Hepatocyte (in vitro differentiated cells): ENCODE measurements at places on chromosomes 2 and 18. TPM values are rescaled to one million over a fixed set of nuclear protein-coding genes. Genes with fewer than 3 reads are reported as not detected.

Gene FSHR
- total RNA-seq, result 0.20 and 0.68 TPM in 2 replicates

- no peak for DNase-seq
These were observed 105.6 kb upstream of the SALL3 start for GRCh38 chr18:78873926-78874500.

- no peak for DNase-seq
These were observed 55.1 kb upstream of the RAPGEF4 start for GRCh38 chr2:172680436-172681068.

Gene UGT1A10
- total RNA-seq, result not detected in 2 replicates

- no peak for DNase-seq
These were observed 88.8 kb upstream of the DNMT3A start for GRCh38 chr2:25430556-25430955.

- DNase-seq, result no peak
These were observed 24.4 kb upstream of the ERMN start for GRCh38 chr2:157349949-157350515.

GRCh38 chr2:212959471-212960117 is 191.8 kb downstream of the IKZF2 start:
- no peak for DNase-seq

- DNase-seq, result no peak
These were observed 18.1 kb downstream of the NDC80 start for GRCh38 chr18:2589345-2590068.

Gene PRSS56
- total RNA-seq, result not detected in 2 replicates

Gene PROKR1
- 0.20 TPM in 1 of 2 replicates, not detected in the other for total RNA-seq

- DNase-seq, result peak; percentile 58
These were observed 57.0 kb downstream of the CCDC150 start for GRCh38 chr2:196696423-196697079.

GRCh38 chr18:46574000-46574742 is 82.8 kb downstream of the LOXHD1 start:
- DNase-seq, result no peak

DNA sequence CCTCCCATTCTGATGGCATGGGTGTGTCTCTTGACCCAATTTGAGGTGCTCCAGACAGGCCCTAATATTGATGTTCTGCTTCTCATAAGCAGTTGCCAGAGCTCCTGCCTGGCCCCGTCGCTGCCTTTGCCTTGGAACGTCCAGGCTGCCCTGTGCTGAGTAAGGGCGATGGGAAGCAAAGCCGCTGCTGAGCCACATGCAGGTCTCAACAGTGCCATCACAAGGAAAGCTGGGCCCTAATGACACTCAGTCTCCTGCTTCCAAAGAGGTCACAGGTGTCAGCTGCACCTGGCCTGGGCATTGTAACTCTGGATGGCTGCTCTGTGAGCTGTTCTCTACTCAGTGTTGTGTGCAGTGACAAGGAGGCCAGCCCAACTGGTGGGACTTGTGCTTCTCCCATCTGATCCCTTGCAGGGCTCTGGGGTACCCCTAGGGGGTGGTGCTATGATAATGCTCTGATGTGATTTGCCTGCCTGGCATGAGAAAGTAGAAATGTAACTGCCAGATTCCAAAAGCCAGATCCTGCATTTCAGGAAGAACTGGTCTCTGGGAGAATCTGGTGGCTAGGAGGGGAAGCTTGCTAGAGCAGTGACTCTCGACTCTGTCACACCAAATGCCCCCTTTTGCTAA is 8.7 kb downstream of the TTC39C start:
- peak; percentile 19 for DNase-seq

DNA sequence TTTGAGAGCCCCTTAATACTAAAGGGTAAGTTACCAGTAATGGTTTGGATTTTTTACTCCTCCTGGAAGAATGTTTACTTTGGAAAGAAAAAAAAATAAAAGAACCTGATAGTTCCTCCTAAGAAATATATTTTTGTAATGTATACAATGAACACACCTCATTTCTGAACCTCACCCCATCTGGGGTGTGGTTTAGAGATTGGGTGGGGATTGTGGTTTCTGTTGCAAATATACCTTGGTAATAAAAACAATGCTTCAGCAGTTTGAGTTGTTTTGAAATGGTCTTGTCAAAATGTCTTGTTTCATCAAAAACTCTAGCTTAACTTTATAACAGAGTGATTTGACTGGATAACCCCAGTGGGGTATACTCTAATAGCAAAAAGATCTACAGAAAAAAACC is 448.9 kb upstream of the MEIS1 start:
- DNase-seq, result no peak

GRCh38 chr18:77248873-77249568 is 627 bp upstream of the GALR1 start:
- no peak for DNase-seq

DNA sequence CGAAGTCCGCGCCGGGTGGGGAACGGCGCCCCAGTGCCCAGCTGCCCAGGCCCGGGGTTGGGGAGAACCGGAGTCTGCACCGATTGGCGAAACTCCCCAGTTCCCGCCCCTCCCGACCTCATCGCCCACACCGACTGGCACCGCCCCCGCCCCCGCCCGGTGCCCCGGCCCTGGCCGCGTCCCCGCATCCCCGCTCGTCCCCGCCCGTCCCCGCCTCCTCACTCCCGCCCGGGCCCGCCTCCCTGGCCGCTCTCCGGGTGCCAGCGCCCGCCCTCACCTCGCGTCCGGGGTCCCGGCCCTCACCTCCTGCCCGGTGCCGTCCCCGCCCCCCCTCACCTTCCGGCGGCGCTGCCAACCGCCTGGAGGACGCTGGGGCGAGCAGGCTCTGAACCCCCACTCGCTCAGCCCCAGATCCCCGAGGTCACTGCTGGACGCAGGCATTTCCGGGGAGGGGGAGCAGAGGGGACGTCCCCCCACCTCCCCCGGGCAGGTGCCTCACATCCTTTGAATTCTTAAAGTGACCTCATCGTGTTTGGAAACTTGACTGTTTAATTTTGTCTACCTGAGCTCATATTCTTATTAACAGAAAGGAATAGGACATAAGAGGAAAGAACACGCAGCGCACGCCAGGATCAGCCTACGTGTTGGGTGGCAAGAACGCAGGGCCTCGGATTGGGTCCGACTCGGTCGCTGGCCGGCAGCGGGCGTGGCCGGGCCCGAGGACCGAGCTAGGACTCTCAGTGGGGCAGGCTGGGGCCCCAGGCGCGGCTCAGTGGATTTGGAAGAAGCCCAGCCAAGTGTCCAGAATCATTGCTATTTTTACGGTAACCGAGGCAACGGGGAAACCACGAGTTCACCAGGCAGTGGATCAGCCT is at the start of gene FAM110C:
FAM110C (minus strand) TSS at position 35 of the 875 bp plus-strand sequence. CDS start 120 bp downstream, outside the sequence.
- peak; percentile 80 for DNase-seq

GRCh38 chr18:77144451-77145118 is 12.0 kb upstream of the MBP start:
- no peak for DNase-seq

Gene SIX3
- not detected in 2 replicates for total RNA-seq

DNA sequence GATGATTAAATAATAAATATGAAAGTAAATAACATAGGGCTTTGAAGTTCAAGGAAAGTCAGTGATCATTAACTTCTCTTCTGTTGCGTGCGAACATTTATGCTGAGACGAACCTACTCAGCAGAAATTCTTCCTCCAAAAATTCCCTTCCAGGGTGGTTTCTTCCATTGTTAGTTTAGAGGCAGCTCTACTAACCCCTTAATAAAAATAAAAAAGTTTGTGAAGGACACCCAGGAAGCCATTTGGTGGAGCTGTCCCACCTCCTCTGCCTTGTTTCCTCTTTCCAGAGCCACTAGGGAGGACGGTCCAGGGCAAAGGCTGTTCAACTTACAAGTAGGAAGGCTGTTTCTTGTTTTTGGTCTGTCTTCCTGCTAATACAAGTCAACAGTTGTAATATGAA is 2.1 kb upstream of the SMAD2 start:
- DNase-seq, result no peak

DNA sequence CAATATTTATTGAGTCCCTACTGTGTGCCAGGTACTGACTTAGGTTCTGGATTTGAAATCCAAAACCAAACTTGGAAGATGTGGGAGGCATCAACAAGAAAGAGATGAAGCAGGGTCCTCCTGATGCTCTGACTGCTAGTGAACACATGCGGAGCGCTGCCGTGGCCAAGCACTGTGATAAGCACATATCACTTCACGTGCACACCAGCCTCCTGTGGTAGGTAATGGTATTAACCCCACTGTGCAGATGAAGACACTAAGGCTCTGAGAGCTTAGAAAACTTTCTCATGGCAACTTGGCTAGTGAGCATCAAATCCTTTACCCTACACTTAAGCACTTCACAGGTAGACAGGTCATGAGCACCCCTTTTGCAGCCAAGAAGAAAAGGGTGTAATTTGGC is 216.1 kb downstream of the HAUS1 start:
- no peak for DNase-seq

- no peak for DNase-seq
These were observed 91.2 kb downstream of the NEDD4L start for GRCh38 chr18:58135183-58135641.

- no peak for DNase-seq
These were observed 7.8 kb downstream of the SPEG start for GRCh38 chr2:219442256-219443015.

Gene DLX2
- 0.04 and 0.37 TPM in 2 replicates for total RNA-seq

DNA sequence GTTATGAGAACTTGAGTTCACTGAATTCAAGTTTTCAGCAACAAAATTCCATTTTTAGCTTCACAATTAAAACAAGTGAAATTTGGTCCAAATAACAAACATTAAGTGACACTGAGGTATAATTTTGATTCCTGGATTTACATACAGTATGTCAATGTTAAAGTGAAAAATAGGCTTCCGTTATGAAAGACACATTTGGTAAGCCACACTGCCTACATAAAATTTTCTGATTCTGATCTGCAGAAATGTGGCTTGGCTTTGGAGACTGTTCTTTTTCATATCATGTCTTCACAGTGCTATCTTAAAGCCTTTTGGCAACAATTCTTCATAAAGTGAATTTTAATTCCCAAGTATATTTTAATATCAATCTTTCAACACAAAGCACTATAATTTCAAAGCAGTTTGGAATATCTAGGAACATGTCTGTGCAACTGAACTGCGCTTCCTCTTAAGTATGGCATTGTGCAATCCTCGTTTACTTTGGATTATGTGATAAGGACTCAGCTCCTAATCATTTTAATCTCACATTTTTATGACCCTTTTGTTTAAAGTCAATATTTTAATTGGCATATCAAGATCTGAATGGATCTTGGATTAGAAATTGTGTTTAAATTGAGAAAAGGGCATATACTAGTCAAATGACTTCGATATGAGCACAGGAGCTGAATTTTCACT is 60.0 kb downstream of the RBMS1 start:
- peak; percentile 23 for DNase-seq

DNA sequence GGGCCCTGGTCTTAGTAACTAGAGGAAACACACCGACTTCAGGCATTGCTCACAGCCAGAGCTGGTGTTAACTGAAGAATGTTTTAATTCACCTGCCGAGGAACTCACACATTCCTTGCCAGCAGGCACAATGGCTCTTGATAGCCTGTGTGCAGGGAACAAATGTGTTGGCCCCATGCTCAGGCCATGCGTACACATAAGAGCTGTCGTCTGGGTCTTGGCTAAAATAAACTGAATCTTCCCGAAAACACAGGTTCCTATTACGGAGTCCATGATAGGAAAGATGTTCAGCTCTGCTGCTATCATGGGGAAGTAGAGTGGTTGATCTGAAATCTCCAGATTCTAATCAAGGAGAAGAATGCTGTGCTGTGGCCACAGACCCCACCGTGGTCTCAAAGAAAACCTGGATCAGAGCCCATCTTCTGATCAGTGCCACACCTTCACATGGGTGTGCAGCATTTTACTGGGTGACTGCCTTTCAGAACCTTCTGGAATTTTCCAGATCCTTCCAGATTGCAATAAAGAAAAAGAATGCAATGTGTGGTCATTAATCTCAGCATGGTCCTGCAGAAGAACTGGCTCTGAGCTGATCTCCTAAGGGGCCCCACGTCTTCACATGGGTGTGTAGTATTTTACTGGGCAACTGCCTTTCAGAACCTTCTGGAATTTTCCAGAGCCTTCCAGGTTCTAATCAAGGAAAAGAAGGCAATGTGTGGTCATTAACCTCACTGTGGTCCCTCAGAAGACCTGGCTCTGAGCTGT is 17.2 kb downstream of the MBP start:
- DNase-seq, result no peak

Gene KCNS3
- 4.8 and 5.1 TPM in 2 replicates for total RNA-seq

DNA sequence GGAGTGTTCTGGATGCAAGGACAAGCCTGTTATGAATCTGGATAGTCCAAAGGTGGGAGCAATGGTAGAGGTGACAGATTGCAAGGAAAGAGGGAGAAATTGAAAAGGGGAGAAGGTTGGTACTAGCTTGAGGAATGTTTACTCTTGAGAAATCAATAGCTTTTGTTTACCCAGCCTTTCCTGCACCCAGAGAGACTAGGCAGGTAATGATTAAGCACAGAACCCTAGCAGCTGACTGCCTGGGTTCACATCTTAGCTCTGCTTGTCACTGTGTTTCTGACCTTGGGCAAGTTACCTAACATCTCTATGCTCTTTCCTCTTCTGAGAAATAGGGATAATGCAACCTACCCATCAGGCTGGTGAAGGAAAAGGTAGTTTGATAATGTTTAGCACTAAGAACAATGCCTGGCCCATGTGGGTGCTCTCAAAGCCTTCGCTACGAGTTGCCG is 178.6 kb downstream of the MGAT5 start:
- DNase-seq, result peak; percentile 48

Gene METTL5
- total RNA-seq, result 45.9 and 61.0 TPM in 2 replicates

Gene PCARE
- 0.04 and 2.2 TPM in 2 replicates for total RNA-seq

Gene ZFAND2B
- 38.7 and 58.1 TPM in 2 replicates for total RNA-seq

DNA sequence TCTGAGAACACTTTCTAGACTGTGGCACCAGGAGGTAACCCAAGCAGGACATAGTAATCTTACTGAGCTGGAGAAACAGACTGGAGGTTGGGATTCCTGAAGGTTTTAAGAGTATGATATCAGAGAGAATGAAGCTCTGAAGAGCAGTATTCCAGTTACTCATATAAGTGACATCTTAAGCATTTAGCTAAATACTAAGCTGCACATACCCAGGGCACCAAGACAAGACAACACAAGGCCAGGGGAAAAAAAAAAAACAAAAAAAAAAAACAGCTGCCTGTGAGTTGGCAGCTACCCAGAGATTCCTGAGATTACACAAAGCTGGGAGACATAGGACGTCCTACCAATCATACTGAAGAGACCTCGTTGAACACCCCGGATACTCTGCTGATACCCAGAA is 175.8 kb downstream of the SRBD1 start:
- DNase-seq, result peak; percentile 3

GRCh38 chr2:71858071-71858470 is 289.6 kb downstream of the CYP26B1 start:
- no peak for DNase-seq

Gene TNFAIP6
- 9.0 and 13.0 TPM in 2 replicates for total RNA-seq

Gene LAMA1
- total RNA-seq, result 50.3 and 52.7 TPM in 2 replicates

GRCh38 chr2:235709124-235709813 is 215.4 kb downstream of the AGAP1 start:
- DNase-seq, result peak; percentile 84

Gene IRS1
- 20.1 and 25.6 TPM in 2 replicates for total RNA-seq

GRCh38 chr2:140354544-140354943 is 1574.4 kb upstream of the NXPH2 start:
- no peak for DNase-seq
